ENCODE measurements at places on chromosomes 12 and 14.

DNA sequence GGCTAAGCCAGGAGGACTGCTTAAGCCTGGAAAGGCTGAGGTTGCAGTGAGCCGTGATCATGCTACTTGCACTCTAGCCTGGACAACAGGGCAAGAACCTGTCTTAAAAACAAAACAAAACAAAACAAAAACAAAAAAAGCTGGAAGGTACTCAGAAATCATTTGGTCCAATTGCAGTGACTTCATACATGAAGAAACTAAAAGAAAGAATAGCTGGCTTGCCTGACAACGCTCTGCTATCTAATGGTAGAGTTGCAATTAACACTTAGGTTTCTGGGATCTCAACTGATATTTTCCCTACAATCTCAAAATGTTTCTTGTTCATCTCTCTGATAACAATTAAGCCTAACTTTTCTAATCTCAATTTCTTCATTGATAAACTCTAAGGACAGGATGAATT is 13.7 kb downstream of the EEA1 start:
- DNase-seq = no peak

GRCh38 chr12:5022465-5023061 is 21.1 kb upstream of the KCNA5 start:
- peak; percentile 25 for DNase-seq

- peak; percentile 18 for DNase-seq
These were observed 414 bp upstream of the ANKS1B start for GRCh38 chr12:99985129-99985570.

GRCh38 chr12:48182631-48183030 is 813 bp upstream of the CCDC184 start:
- no peak for DNase-seq

DNA sequence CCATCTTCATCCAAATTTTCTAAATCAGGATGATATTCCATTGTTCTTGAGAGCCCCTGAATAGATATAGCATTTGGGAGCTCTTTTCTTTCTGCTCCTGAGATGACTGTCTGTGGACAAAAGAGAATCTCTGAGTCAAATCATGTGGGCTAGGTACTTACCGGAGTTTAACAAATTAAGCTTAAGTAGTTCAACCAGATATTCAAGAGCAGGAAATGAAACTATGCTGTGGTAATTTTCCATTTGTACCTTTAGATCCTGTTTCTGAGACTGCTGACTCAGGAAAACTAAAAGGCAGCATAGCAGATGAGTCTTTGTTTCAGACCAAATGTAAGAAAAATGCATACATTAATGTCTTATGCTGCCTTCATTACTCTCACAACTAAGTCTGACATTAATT is at the start of gene CLEC7A:
TSS of gene CLEC7A (minus strand) at position 158 of the 400 bp plus-strand sequence. CDS start at position 41, 117 bp downstream.
- DNase-seq = no peak

DNA sequence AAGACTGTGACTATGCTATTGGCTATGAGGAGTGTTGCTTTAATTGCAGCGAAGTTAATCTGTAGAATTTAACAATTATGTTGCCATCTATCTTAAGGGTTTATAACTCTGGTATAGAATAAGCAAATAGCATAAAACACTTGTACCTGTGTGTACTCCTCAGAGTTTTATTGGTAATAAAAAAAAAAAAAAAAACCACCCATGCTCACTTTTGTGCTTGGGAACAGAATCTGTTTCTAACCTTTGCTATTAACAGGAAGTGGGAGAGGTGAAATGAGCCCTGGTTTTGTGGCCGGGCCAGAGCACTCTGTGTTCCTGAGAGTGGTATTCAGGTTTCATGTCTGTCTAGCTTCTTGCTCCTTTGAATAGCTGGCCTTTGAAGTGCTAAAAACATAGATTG is 53.1 kb downstream of the PDE3A start:
- DNase-seq = peak; percentile 24

DNA sequence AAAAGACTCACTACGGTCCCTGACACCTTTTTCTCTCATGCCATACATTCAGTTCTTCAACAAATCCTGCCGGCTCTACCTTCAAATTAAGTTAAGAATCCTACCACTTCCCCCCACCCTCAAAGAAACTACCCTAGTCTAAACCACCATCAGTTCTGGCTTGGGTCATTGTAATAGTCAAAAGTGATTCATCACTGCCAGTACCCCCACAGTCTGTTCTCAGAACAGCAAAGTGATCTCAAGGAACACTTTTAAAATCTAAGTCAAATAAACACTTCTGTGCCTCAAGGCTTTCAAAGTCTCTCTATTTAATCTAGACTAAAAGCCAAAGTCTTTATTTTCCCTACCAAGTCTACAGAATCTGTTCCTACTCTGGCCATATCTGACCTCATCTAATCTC is 12.0 kb upstream of the FAM234B start:
- no peak for DNase-seq

- no peak for DNase-seq
These were observed 50.5 kb downstream of the PLXNC1 start for GRCh38 chr12:94198872-94199271.

- DNase-seq = no peak
These were observed 49.0 kb downstream of the KIF21A start for GRCh38 chr12:39393890-39394289.

- no peak for DNase-seq
These were observed 19.8 kb upstream of the DHRS4 start for GRCh38 chr14:23933742-23934128.

DNA sequence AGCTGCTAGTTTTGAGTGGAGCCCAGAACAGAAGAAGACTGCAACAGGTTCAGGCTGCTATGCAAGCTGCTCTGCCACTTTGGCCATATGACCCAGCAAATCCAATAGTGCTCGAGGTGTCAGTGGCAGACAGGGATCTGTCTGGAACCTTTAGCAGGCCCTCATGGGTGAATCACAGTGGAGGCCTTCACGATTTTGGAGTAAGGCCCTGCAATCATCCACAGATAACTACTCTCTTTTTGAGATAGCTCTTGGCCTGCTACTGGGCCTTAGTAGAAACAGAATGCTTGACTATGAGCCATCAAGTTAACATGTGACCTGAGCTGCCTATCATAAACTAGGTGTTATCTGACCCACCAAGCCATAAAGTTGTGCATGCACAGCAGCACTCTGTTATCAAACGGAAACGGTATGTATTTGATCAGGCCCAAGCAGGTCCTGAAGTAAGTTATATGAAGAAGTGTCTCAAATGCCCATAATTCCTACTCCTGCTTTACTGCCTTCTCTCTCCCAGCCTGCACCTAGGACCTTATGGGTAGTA is 116.9 kb upstream of the CCDC196 start:
- DNase-seq = no peak

GRCh38 chr14:68459480-68460136 is 333.3 kb downstream of the ZFP36L1 start:
- no peak for DNase-seq

- DNase-seq = no peak
These were observed 158.4 kb upstream of the SFSWAP start for GRCh38 chr12:131552492-131552863.

GRCh38 chr14:54627540-54628363 is 60.8 kb downstream of the SAMD4A start:
- peak; percentile 78 for DNase-seq

- peak; percentile 65 for DNase-seq
These were observed 74.0 kb downstream of the TSPAN9 start for GRCh38 chr12:3150931-3151835.

- DNase-seq = no peak
These were observed 21.2 kb downstream of the CCDC92 start for GRCh38 chr12:123951467-123951866.

DNA sequence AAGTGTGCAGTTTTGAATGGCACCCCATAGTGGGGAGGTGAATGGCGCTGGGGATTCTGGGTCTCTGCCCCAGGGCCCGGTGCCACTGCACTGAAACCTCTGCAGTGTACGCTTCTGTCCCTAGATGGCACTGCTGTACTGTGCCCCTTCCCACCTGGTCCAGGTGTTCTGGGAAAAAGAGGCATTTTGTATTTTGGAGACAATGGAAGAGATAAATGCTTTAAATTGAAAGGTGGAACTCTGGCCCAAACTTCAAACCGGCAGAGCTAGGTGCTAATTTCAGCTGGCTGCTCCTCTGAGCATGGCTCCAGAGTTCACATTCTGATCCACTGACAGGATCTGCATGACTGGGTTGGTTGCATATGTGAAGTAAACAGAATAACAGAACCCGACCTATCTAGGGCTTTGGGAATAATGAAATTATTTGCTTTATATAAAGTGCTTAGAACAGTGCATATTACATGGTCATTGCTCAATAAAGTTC is 52.2 kb downstream of the KRT80 start:
- no peak for DNase-seq

DNA sequence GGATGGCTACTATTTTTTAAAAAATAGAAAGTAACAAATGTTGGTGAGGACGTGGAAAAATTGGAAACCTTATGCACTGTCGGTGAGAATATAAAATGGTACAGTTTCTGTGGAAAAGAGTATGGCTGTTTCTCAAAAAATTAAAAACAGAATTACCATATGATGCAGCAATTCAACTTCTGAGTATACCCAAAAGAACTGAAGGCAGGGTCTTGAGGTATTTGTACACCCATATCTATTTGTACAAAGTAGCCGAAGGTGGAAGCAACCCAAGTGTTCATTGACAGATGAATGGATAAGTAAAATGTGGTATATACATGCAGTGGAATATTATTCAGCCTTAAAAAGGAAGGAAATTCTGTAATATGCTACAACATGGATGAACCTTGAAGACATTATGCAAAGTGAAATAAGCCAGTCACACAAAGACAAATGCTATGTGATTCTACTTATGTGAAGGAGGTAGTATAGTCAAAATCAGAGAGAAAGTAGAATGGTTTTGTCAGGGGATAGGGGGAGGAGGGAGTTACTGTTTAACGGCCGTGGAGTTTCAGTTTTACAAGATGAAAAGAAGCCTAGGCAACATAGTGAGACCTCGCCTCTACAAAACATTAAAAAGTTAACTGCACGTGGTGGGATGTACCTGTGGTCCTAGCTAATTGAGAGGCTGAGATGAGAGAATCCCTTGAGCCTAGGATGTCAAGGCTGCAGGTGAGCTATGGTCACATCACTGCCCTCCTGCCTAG is 38.4 kb upstream of the CCT2 start:
- DNase-seq = no peak

- DNase-seq = no peak
These were observed 375.9 kb downstream of the GALC start for GRCh38 chr14:87617079-87617478.

DNA sequence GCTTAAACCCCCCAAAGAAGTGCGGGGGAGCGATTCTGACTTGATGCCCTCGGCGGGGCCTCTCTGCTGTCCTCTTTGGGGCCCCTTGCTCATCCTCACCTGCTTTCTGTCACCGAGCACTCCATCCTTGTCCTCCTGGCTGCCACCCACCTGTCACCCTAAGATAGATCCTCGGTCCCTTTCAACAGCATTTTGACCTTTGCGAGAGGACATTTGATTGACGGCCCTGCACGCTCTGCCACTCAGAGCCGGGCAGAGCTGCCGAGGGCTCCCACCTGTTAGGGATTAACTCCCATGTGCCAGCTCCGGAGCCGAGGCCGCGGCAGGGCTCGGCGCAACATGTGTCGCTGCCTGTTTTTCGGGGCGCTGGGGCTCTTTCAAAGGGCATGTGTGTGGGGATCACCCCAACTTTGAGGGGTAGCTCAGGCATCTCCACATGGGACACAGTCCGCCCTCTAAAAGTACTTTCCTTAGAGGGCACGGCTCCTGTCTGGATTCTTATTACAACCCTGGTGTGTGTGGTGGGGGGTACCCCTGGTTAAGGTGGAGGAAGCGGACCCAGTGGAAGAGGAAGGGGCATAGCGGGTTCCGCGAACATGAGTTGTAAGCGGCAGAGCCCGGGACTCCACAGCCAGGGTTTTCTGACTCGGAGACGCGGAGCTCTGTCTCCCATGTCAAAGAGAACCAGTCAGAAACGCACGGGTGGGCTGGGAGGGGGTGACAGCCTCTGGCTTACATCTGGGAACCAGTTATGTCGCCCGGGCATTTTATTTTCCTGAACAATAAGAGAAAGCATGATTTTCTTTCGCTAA is 811 bp upstream of the MEG3 start:
- no peak for DNase-seq

DNA sequence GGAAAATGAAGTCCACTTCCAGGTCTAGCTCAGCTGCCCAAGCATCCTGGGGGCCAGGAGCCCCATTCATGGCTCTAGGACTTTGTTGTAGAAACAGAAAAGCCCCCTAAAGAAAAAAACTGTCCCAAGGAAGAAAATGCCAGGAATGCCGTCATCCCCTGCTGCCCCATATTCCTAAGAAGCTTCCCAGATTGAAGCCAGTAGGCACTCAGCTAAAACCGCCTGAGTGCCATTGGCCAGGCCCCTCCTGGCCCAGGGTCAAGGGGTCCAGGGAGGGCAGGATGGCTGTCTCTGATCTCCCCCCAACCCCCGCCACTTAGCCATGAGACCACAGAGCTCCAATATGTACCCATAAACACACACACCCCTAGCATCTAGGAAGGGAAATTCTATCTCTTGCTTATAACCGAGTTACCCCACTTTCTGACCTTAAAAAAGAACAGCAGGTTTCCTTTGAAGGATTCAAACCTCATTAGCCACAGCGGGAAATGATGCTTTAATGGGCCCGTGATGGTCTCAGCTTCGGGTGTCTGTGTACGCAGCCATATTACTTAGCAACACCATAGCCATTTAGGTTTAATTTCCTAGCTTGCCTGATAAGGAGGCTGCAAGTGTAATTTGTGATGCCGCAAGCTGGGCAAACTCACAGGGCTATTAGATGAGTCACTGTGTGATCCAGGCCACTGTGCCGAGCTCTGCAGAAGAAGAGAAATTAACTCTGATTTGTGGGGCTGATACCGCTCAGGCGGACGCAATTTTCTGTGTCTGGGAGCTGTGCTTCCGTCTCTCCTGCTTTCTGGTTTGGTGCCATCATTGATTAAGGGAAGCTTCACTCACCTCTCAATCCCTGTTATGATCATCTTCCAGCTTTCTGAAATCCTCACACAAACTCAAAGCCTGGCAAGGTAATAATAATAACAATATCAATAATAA is 84.2 kb downstream of the GCH1 start:
- DNase-seq = peak; percentile 91

- DNase-seq = peak; percentile 40
These were observed 164.6 kb upstream of the PARP11 start for GRCh38 chr12:4037747-4038312.

GRCh38 chr14:89490466-89490865 is 73.4 kb upstream of the FOXN3 start:
- DNase-seq = no peak

GRCh38 chr12:123715195-123715594 is 3.0 kb downstream of the ATP6V0A2 start:
- no peak for DNase-seq
